Stimulated activated CD4-positive, alpha-beta T cell treated with anti-CD3 and anti-CD28 coated beads, Interleukin-4, amount 100 ng/mL, for 24 hours (primary cell): ENCODE measurements at places on chromosomes 16 and 17.

DNA sequence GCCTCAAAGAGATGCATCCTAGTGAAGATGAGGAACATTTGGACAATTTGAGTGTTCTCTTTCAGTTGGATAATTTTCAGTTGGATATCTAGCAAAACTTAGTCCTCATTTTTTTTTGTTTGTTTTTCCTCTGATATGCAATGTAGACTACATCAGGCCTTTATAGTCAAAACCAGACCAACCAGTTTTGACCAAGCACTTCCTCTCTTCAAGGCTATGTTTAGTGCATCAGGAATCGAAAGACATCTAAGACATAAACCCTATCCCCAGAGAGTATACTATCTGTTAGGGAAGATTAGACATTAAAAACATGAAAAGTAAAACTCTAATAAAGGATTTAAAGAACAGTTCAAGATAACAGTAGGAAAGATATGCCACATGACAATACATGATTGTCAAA is 256.1 kb downstream of the IRX3 start:
- DNase-seq = no peak

GRCh38 chr16:75099738-75100602 is 16.6 kb downstream of the LDHD start:
- DNase-seq = peak; percentile 40

DNA sequence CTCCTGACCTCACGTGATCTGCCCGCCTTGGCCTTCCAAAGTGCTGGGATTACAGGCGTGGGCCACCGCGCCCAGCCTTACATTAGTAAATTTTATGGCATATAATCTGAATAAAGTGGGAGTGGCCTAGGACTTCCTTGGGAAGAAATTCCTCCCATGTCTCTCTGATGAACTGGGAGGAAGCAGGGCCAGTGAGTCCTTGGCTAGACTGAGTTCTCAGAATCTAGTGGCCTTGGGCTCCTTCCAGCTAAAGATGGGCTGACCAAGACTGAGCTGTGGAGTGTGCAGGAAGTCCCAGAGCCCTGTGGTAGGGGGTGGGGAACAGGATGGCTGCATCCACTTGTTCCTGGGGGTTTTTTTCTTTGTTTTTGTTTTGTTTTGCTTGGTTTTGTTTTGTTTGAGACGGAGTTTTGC is 10.0 kb upstream of the NAGLU start:
- no peak for DNase-seq

GRCh38 chr16:50457423-50457822 is 88.6 kb upstream of the BRD7 start:
- DNase-seq = no peak

- DNase-seq = no peak
These were observed 9.8 kb downstream of the UNC13D start for GRCh38 chr17:75834279-75834920.

DNA sequence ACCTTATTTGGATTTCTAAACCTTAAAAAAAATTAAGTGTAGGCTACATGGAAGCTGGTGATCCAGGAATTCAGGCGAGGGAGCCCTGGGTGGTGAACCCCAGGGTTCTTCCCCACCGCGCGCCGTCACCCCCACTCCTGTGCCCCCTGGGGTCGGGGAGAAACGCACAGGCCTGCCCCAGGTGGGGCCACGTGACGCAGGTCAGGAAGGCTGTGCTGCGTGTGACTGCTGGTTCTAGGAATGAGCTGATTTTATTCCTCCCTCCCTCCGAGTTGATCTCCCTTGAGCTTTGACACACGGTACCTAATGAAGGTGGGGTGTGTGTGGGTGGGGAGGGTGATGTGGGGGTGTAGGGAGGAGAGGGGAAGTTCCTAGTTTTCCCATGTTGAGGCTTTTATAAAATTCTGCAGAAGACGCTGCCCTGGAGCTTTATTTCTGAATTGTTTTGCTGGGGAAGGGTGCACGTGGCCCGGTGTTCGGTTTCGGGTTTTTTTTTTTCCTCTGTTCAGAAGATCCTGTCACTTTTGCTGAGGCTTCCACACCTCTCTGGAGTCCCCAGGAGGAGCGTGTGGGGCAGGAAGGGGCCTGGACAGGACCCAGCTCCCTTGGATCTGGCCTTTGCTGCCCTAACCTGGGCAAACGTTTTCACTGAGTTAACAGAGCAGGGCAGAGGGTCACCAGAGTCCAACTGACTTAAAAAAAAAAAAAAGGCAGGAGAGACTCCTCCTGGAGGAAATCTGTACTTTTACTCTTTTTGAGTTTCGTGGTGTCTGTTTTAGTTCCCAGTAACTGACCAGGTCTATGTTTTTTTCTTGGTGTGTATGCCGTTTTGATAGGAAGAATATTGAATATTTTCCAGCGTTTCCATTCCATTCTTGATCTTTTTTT is 55.8 kb upstream of the GSE1 start:
- peak; percentile 46 for DNase-seq
